ENCODE measurements at places on chromosomes 2 and 18. TPM values are rescaled to one million over a fixed set of nuclear protein-coding genes. Genes with fewer than 3 reads are reported as not detected.

Gene ANKRD62
- not detected for total RNA-seq

Gene CYP26B1
- total RNA-seq: not detected

Gene GRB14
- total RNA-seq: 4.4 TPM

Gene ODC1
- 140 TPM for total RNA-seq

Gene MMADHC
- total RNA-seq: 128 TPM

DNA sequence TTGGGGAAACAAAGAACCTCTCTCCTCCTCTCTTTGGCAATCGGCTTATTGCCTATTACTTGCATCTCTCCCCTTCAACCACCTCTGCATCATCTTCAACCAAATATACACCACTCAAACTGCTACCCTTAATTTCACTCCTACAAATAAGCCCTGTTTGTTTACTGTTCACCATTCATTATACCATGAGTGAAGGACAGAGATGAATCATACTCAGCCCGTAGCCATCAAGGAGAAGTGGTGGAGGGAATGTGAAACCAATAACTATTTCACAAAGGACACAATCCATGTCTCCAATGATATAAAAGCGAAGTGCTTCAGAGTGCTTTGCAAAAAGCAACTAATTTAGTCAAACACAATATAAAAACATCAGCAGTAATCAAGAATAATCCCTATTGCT lies 76.8 kb downstream of the CACNB4 start:
- no peaks in the 10 kb centered on the region for H3K36me3 ChIP-seq
- H3K4me1 ChIP-seq: no peaks in the 10 kb centered on the region
- no peak overlapping the region for H3K27ac ChIP-seq
- H3K27me3 ChIP-seq: no peaks in the 10 kb centered on the region
- no peak overlapping the region for H3K4me3 ChIP-seq

- H3K4me3 ChIP-seq: no peak overlapping the region
- no peaks in the 10 kb centered on the region for H3K36me3 ChIP-seq
- DNase-seq: no peak
Measured at GRCh38 chr2:61649021-61649420, 110.9 kb upstream of the XPO1 start.

- H3K4me3 ChIP-seq: no peak overlapping the region
- no peak overlapping the region for H3K27ac ChIP-seq
- no peaks in the 10 kb centered on the region for H3K27me3 ChIP-seq
- no peaks in the 10 kb centered on the region for H3K36me3 ChIP-seq
- no peak for DNase-seq
Measured at GRCh38 chr2:64541547-64541946, 17.4 kb downstream of the AFTPH start.

DNA sequence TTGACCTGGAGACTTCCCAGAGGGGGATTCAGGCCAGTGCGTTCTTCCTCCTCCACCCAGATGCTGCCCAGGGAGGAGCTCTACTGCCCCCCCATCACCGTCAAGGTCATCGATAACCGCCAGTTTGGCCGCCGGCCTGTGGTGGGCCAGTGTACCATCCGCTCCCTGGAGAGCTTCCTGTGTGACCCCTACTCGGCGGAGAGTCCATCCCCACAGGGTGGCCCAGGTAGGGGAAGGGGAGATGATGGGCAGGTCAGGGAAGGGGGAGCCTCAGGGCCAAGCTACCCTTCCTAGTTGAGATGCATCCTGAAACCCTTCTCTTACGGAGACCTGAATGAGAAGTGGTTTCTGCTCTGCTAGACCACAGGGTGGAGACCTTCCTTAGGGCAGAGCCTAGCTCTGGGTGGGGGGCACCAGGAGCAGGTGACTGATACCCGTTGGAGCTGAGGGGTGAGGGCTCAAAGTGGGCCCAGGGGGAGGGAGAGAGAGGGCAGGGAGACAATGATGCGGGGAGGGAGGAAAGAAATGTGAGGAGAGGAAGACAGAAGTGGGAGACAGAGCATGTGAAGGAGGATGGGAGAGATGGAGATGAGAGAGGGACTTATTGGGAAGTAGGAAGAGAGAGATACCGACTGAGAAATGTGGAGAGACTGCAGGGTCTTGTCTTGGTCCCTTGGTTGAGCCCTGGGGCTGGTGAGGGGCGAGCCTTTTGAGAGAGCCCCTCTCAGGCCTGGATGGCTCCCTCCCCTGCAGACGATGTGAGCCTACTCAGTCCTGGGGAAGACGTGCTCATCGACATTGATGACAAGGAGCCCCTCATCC lies 159.4 kb downstream of the DYSF start:
- H3K4me1 ChIP-seq: no peaks in the 10 kb centered on the region
- no peaks in the 10 kb centered on the region for H3K27me3 ChIP-seq
- no peak overlapping the region for H3K4me3 ChIP-seq
- DNase-seq: peak; percentile 7

DNA sequence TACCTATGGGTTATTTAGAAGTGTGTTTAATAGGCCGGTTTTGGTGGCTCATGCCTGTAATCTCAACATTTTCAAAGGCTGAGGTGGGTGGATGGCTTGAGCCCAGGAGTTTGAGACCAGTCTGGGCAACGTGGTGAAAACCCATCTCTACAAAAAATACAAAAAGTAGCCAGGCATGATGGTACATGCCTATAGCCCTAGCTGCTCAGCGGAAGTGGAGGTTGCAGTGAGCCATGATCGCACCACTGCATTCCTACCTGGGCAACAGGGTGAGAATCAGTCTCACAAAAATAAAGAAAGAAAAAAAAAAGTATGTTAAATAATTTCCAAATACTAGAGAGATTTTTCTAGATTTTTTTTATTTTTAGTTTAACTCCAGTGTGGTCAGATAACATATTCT lies 316.0 kb downstream of the KIAA1328 start:
- no peaks in the 10 kb centered on the region for H3K27me3 ChIP-seq
- no peaks in the 10 kb centered on the region for H3K36me3 ChIP-seq
- H3K27ac ChIP-seq: no peak overlapping the region
- no peaks in the 10 kb centered on the region for H3K4me1 ChIP-seq
- no peak overlapping the region for H3K4me3 ChIP-seq

GRCh38 chr18:77106331-77106730 lies 26.3 kb downstream of the MBP start:
- DNase-seq: no peak
- H3K4me1 ChIP-seq: peaks cover 22% of the 10 kb centered on the region
- H3K27me3 ChIP-seq: no peaks in the 10 kb centered on the region
- no peak overlapping the region for H3K4me3 ChIP-seq
- H3K27ac ChIP-seq: peak overlapping the region; percentile 78
- no peaks in the 10 kb centered on the region for H3K36me3 ChIP-seq

- H3K27ac ChIP-seq: no peak overlapping the region
- no peaks in the 10 kb centered on the region for H3K36me3 ChIP-seq
- H3K4me3 ChIP-seq: no peak overlapping the region
- no peak for DNase-seq
- no peaks in the 10 kb centered on the region for H3K4me1 ChIP-seq
Measured at GRCh38 chr2:239668651-239669050, 267.8 kb upstream of the HDAC4 start.

Data from uterus (tissue), 4 donors.